ENCODE measurements at places on chromosomes 3 and 15. TPM values are rescaled to one million over a fixed set of nuclear protein-coding genes. Genes with fewer than 3 reads are reported as not detected.
A peak's percentile ranks its signal among the peaks of the same experiment; 100 is the strongest.

GRCh38 chr3:187150599-187150998, 11.3 kb upstream of the RPL39L start:
- DNase-seq: peak; percentile 34

DNA sequence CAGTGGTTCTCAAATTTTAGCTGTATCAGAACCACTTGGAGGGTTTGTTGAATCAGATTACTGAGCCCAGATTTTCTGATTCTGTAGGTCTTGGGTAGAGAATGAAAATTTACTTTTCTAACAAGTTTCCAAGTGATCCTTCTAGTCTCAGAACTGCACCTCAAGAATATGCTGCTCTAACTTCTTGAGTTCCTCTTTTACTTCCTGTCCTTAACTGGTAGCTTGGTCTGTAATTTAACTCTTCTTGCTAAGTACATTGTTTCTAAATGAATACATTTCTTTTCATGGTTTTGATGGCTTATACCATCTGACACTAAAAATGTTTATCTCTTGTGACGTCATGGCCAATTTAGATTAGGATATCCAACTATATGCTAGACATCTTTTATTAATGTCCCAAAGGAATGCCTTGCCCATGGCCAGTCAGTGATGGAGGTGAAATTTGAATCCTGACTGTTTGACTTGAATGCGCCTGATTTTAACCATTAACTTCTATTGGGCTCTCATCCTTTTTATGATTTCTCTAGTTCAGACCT, 262.6 kb upstream of the NAALADL2 start:
- no peak for DNase-seq

The GATM gene
- total RNA-seq: 6.4 TPM

GRCh38 chr3:135917076-135917475, 48.5 kb upstream of the PPP2R3A start:
- DNase-seq: no peak

DNA sequence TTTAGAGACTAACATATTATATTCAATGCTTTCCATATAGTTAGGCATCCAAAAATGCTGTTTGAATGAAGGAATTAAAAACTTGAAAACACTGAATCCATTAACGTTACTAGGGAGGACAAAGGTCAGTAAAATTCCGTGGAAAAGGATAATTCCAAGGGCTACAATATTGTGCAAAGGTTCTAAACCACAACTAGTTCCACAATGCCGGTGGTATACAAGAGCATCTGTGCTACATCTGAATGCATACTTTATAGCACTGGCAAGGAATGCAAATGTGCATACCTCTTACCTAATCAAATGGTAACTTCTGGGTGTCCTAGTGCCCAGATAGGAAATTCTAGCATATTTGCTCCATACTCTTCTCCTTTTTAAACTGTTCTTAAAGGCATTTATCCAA, 2.2 kb downstream of the ICE2 start:
- no peak for DNase-seq

The ASB14 gene
- not detected for total RNA-seq

DNA sequence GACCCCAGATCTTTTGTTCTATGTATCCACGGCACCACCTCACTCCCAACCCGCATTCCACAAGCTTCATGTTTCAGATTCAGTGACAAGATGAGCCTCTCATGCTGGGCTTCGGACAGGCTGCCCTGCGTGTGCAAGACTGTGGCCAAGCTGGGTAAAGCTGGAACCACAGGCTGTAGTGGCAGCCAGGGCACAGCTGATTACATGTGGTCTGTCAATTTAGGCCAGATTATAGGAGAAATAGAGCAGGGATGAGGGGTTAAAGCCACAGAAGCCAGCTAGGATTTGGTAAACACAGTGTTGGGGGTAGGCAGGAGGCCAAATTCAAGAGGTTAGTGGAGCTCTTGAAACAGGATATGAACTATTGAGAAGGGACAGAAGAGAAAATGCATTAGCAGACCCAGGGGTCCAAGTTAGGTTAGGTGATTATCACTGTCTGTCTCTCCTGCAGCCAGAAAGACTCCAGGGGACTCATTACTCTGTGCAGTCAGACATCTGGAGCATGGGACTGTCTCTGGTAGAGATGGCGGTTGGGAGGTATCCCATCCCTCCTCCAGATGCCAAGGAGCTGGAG, 12.9 kb downstream of the SNAPC5 start:
- DNase-seq: no peak

The FGF12 gene
- total RNA-seq: 0.25 TPM

The SOX14 gene
- total RNA-seq: not detected

The FHIT gene
- total RNA-seq: 9.4 TPM

DNA sequence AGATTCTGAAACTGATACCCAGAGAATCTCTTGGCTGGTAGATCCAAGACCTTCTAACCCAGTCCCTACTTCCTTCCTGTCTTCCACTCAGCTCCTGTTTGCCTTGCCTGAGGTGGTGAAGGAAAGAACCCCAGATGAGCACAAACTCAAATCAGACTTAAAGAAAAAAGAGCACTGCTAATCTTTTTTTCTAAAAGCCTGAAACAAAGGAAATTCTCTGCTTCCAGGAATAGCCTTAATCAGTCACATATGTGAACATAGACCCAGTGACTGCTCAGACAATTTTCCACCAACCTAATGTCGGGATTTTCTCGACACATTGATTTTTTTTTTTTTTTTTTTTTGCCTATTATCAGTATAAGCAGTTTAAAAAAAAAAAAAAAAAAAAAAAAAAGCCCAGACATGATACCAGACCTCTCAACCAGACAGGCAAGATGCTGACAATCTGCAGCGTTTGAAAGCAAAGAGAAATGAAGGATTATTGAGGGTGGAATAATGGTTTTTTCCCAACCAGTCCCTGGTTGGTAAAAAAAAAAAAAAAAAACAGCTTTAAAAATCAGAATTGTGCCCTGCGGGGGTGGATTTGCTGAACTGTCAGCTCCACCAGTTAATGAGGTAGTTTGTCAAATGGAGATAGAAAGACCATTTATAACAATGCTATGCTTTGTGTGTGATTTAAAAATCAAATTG, 256.8 kb upstream of the RARB start:
- no peak for DNase-seq

The SPATA12 gene
- total RNA-seq: 0.27 TPM

DNA sequence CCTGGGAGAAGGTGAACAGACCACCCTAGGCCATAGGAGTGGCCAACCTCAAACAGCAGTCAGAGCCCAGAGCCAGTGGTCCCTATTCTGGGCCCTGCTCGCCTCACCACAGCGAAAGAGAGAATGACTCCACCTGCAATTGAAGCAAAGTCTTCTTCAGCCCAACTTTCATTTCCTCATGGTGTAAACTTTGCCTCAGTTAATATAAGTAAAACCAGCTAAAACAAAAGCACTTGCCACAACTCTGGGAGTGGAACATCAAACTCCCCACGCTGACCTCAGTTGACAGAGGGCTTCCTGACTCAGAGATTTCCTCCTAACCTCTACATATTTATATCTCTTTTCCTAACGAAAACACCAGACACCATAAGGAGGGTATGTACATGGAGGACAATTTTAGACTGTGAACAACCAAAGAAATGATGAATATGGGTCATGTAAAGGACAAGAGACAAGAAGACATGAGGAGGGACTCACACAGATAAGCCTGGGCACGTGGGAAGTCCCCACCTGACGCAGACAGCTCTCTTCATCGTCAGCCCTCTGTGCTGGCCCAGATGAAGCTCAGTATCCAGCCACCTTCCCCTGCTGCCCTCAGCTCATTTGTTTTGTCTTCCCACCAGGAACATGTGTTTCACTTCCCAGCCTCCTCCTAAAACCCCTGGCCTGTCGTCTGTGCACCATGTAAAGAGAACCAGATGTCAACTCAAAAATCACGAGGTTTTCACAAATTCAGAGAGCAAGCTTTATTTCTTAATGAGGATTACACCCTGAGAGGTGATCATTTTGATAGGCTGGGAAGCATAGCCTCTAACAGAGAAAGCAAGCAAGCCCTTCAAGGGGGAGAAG, 140.9 kb downstream of the KCNMB2 start:
- no peak for DNase-seq

The LRRIQ4 gene
- not detected for total RNA-seq

GRCh38 chr3:72432246-72432645, 416.0 kb downstream of the SHQ1 start:
- no peak for DNase-seq

DNA sequence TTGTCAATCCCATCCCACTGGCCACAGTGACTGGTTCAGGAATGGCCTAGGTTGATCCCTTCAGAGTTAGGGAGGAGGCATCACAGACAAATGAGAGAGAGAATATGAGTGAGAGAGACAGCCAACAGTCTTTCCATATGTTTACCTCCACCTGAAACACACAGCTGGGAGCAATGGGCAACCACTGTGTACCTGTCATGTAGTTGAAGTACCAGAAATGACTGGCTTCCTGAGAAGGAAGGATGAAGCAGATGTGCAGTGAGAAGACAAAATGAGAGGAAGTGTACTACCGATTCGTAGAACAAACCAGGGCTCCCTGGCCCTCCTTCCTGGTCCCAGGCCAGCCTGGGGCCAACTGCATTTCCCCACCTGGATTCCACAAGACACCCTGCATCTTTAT, 27.4 kb downstream of the SRGAP3 start:
- DNase-seq: no peak

The DNAH1 gene
- total RNA-seq: 7.0 TPM
